Right forelimb (tissue), 1 donor: ENCODE measurements at places on chromosomes 16 and 17.

- peak; percentile 33 for DNase-seq
Observed at GRCh38 chr17:797236-797840, 15.2 kb downstream of the MRM3 start.

DNA sequence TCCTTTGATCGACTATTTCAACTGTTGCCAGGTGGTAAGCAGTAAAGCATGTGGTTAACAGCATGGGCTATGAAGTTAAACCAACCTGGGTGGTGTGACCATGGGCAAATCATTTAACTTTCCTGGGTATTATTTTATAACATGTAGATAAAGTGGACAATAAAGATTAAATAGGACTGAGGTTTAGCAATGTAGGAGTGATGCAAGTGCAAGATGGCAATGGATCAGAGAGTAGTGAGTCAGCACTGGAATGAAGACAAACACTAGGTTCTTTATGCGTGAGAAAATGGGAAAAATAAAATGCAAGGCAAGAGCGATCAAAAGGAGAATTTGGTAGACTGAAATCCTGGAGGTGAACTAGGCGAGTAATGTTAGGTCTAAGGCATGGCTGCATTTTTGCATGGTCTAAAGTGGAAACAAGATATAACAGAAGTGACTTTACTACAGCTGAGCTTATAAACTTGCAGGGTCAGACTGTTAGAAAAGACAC lies 222.4 kb upstream of the AXIN2 start:
- DNase-seq = no peak

- DNase-seq = no peak
Observed at GRCh38 chr17:15436473-15437302, 30.7 kb downstream of the CDRT4 start.

GRCh38 chr16:59193637-59194036 lies 459.5 kb upstream of the GOT2 start:
- no peak for DNase-seq

DNA sequence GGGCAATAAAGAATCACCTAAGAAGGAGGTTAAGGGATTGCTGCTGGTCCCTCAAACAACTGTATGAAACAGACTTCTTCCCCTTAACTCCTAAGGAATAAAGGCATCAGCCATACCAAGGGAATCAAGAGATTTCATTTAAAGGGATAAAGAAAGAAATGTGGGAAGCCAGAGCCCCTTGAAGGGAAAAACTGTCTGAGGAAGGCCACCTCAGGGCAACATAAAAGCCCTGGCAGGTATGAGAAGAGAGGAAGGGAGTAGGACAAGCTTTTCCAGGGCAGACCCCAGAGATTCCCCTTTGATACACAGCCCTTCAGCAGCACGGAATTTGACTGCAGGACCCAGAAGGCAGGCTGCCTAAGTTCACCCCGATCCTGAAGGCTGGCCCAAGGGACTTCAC lies 43.5 kb downstream of the COG7 start:
- no peak for DNase-seq

GRCh38 chr17:48389903-48390302 lies 40.1 kb downstream of the SKAP1 start:
- DNase-seq = no peak
